HL-60 (cell line): ENCODE measurements at places on chromosomes 16 and 17.

GRCh38 chr16:86245895-86246294, 264.4 kb upstream of the FOXF1 start:
- DNase-seq: no peak

- peak; percentile 69 for DNase-seq
Observed at GRCh38 chr17:8119581-8120519, 1.5 kb upstream of the ALOXE3 start.

- peak; percentile 21 for DNase-seq
Observed at GRCh38 chr16:74252329-74252728, 44.3 kb upstream of the PSMD7 start.

DNA sequence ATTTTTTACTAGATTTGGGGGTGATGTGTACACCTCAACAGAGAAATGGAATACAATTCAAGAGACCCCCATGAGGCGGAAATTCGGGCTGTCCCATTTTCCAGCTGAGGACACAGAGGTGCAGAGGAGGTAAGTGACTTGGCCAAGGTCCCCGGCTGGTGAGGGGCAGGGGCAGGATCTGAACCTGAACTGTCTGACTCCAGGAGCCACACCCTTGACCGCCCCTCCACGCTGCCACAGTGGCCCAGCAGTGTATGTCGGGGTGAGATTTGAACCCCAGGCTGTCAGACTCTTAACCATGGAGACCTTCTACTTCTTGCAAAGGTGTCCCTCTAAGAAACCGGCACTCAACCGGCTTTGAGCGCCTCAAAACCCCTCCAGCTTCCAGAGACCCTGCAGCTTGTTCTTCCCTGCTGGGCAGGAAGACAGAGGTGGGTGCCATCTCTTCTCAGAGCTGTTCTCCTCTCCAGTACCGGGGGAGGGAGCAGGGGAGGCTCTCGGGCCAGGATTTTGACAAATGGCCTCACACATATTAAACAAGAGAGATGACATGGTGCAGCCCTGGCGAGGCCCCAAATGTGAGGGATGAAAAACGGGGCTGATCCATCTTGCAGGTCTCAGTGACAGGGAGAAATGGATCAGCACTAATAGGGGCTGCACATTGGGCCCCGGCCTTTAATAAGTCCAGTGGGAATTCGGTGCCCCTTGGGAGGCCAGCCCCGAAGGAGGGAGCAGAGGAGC, 222.3 kb downstream of the GSG1L start:
- no peak for DNase-seq

- DNase-seq: no peak
Observed at GRCh38 chr17:16534236-16534635, 34.8 kb downstream of the ZNF287 start.

- peak; percentile 22 for DNase-seq
Observed at GRCh38 chr16:28264656-28265055, 27.7 kb upstream of the SBK1 start.

DNA sequence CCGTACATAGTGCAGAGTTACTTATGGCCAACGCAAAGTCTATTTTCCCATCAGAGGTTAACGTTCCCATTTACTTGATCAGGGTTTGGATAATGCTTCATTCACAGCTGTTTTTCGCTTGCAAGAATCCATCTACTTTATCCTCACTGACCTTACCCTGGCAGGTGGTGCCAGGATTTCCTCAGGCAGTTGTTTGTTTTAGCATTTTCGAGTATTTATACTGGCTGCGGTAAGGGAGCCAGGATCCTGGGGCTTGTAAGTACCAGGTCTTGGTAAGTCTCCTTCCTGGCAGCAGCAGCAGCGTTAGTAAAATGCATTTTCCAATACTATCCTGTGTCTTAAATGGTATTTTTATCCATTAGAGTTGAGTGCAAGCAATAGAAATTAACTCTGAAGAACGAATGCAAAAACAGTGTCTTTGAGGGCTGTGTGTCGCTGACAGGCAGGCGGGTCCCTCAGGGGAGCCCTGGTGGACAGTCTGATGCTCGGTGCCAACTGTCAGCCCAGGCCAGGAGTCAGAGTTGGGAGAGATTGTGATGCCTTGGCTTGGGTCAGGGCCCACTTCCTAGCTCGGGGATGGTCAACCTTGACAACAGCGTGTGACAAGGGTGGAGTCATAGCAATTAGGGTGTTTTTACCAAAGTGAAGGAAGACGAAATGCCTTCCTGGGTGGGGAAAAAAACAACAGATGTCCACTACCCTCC, 92.4 kb upstream of the HSBP1 start:
- DNase-seq: no peak

DNA sequence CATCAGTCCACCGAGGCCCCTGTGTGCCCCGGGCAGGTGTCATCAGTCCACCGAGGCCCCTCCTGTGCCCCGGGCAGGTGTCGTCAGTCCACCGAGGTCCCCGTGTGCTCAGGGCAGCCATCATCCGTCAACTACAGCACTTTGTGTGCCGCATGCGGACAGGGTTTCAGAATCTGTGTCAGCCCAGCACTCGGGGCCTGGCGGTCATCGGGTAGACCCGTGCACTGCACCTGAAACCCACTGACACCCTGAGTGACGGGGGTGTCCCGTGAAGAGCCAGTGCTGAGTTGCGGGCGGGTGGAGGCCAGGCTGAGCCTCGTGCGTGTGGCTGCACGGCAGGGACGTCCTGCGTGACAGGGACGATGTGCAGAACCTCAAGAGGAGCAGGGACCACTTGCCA, 38.4 kb downstream of the BAHCC1 start:
- DNase-seq: no peak

DNA sequence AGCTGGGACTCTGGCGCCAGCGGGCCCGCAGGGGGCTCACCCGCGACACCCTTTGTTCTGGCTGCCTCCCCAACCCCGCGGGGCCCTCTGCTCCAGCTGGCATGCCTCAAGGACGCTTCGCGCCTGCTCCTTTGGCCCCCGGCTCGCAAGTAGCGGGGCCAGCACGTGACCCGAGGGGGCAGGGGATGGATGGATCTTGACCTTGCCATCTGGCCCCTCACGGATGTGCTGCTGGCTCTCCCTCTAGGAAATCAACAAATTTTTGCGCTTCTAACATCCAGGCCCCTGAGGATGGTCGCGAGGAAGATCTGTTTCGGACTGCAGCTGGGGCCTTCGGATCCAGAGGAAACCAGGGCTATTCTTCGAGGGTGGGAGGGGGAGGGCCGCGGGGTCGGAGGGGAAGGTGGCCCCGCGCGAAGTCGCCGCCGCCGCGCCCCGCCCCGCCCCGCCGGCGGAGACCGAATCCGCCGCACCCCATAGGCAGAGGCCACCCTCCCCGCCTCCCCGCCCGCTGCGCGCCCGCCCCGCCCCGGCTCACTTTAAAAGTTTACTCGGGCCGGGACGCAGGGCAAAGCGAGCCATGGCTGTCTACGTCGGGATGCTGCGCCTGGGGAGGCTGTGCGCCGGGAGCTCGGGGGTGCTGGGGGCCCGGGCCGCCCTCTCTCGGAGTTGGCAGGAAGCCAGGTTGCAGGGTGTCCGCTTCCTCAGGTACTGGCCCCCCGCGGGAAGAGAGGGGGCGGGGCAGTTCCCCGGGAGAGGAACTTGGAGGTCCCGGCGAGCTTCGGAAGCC, at the start of gene ACSF2:
ACSF2 (plus strand) TSS at position 537 of the 790 bp plus-strand sequence; CDS start at position 581, 44 bp downstream.
- peak; percentile 47 for DNase-seq

DNA sequence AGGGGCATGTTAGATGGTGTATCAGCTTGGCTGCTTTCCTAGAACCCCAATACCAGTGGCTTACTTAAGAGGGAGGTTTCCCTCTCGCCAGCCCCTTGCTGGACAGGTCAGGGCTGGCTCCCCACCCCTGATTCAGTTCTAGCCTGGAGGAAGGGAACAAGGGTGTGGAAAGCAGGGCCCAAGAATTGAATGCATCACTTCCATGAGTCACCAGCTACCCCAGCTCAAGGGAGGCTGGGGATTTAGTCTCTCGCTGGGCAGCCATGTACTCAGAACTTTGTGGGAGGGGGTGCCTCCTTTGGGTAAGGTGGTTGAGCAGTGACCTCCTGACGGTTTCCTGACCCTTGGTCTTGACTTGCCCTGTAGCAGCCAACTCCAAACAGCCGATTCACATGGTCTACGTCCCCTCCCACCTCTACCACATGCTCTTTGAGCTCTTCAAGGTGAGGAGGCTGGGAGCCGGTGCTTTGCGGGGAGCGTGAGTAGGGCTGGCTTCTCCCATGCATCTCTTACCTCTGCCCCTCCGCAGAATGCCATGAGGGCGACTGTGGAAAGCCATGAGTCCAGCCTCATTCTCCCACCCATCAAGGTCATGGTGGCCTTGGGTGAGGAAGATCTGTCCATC, 12.8 kb downstream of the PDK2 start:
- DNase-seq: no peak

DNA sequence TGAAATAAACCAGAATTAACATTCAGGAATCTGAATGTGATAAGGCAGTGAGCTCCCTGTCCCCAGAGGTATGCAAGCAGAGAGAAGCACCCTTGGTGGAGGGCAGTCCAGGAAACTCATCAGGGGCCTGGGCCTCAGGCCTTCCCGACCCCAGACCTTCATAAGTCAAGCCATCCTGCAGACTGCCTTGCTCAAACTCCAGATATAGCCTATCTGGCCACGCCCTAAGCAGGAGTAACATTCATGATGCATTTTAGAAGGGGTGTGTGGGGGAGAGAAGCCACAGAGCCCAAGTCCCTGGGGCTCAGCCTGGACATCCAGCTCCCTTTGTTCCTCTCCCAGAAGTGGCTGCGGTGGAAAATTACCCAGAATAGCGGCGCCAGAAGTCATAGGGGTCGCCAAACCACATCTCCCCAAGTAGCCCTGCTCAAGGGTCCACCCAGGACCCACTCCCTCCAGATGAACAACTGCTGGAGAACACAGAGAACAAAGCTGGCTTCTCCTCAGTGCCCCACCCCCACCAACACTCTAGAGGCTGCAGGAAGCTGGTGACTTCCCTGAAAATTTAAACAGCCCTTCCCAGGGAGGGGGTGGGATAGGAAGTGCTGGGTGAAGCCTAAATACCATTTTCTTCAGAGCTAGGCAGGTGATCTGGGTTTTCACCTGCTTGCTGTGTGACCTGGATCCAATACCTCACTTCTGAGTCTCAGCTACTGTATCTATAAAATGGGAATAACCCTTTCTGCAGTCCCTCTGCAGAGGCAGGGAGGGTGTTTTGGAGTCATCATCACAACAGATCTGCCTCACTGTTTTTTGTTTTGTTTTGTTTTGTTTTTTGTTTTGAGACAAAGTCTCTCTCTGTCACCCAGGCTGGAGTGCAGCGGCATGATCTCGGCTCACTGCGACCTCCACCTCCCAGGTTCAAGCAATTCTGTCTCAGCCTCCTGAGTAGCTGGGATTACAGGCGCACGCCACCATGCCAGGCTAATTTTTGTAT, 1.5 kb upstream of the SREBF1 start:
- peak; percentile 68 for DNase-seq

- DNase-seq: no peak
Observed at GRCh38 chr17:49687878-49688491, 10.1 kb upstream of the SPOP start.

- DNase-seq: no peak
Observed at GRCh38 chr17:45363498-45363897, 46.7 kb upstream of the MAP3K14 start.

- DNase-seq: no peak
Observed at GRCh38 chr17:3977387-3977786, 13.2 kb upstream of the ATP2A3 start.

GRCh38 chr16:81595629-81596292, 151.2 kb downstream of the CMIP start:
- DNase-seq: no peak

- peak; percentile 39 for DNase-seq
Observed at GRCh38 chr16:84323606-84324005, 28.9 kb downstream of the WFDC1 start.

DNA sequence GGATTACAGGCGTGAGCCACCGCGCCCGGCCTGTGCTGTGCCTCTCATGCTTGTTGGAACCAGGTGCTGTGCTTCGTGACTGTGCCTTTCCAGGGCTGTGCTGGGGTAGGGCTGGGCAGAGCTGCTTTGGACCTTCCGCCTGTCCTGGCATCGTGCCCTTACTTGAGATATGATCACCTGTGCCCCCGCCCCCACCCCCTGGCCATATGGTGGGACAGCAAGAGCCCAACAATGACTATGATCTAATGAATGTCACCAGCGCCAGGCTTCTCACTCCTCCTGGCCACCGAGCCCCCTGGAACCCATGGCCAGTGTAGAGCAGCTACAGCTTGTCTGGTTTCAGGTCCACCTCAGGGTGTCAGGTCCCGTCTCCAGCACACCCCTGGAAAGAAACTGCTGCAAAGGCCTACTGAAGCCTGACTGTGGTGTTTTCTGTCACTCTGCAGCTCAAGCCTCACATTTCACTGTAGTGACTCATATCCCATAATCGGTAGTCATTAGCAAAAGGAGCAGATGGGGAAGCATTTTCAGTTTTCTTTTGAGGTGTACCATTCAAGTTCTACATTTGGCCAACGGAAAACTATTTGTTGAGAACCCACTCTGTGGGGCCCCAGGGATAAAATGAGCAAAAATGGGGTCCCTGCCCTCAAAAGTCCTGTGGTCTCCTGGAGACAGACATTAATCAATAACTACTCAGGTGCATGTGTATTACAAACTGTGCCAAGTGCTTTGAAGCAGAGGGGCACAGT, 22.1 kb downstream of the FCSK start:
- no peak for DNase-seq

GRCh38 chr17:57761887-57762286, 16.8 kb upstream of the CCDC182 start:
- no peak for DNase-seq

DNA sequence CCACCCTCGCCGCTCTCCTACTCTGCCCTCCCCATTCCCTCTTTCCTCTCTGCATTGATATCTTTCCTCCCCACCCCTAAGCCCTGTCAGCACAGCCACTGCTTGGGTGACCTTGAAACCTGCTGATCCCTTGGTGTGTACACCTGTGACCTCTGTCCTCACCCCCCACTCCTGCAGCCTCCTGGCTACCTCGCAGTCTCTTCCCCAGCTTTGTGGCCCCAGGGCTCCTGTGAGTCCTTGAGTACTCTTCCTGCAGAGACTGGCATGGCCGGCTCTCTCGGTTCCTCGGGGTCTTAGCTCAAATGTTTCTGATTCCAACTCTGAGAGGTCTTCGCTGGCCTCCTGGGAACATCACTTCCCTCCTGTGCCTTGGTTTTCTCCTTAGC, 31.7 kb downstream of the ADCY7 start:
- DNase-seq: no peak

DNA sequence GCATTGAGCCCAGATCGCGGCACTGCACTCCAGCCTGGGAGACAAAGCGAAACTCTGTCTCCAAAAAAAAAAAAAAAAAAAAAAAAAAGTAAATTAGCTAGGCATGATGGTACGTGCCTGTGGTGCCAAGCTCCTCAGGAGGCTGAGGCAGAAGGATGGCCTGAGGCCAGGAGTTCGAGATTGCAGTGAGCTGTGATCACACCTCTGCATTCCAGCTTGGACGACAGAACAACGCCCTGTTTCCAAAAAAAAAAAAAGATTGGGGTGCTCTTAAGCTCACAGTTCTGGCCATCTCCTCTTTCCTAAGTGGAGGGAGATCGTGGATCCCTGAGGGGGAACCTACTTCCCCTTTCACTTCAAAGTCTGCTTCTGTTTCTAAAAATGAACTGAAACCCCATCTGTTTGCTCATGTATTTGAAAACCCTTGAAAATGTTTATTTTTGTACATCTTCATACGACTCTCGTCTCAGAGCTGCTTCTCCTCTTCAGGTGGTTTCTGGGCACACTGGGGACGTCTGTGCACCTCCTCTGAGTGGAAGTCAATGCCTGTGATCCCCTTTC, 138.8 kb downstream of the PRKCA start:
- no peak for DNase-seq
